ENCODE measurements at places on chromosomes 6 and 20.

- no peak for DNase-seq
These were observed 310.8 kb downstream of the BMP7 start for GRCh38 chr20:56955680-56956079.

DNA sequence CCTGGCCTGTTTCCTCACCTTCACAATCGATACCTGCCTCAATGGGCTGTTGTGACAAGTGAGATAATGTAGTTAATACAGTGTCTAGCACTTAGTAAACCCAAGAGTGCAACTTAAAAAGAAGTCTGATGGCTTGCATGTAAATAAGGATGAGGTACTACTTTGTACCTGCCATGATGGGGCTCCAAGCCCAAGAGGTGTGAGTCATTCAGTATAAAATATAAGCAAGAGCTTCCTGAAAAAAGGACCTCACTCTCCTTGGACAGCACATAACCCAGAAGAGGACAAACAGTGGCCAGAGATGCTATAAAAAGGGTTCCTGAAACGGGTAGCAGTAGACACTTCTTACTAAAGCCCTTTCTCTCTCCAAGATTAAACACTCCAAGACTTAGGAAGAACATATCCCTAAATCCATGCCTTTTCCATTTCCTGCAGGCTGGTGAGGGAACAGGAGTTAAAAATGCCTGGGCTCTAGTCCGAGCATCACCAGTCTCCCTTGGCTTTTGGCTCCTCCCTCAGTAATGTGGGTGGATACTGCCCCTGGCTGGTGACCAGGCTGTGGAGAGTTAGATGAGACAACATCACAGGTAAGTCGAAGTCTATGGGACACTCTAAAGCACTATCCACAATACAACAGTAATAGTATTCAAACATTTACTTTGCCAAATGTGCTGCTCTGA, 4.3 kb downstream of the UBE2V1 start:
- DNase-seq = no peak

DNA sequence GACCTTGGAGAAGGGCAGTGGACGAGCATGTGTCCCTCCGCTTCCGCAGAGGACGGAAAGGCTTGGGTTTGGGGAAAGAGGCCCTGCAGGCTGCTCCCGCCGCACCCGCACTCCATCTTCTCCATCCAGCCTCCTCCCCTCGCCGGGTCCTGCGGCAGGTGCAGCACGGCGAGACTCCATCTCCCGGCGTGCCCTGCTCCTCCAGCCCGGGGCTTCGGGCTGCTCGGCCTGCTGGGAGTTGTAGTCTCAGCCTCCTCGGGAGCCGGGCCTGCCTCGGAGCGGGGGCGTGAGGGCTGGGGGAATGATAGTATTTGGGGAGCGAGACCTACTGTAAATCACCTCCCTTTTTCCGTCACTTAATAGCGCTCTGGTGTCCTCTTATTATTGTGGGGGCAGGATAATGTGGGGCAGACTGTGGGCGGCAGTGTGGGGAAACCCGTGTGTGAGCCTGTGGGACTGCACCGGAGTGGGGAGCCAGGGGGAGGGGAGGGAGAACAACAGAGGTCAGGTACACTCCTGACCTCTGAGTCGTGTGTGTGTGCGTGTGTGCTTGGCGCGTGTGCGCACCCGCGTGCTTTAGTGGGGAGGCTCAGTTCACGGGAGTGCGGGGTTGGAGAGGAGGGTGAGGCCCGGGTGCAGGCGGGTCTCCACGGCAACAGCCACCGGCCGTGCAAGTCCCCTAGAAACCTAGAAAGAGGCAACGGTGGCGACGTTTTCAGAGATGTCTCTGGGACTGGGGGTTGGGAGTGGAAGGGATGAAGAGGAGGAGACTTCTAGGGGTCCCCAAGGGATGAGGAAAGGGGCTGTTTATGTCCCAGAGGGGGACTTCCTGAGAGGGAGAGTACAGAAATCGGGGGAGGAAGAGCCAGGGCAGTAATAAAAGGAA, 4.1 kb downstream of the TTBK1 start:
- peak; percentile 68 for DNase-seq

DNA sequence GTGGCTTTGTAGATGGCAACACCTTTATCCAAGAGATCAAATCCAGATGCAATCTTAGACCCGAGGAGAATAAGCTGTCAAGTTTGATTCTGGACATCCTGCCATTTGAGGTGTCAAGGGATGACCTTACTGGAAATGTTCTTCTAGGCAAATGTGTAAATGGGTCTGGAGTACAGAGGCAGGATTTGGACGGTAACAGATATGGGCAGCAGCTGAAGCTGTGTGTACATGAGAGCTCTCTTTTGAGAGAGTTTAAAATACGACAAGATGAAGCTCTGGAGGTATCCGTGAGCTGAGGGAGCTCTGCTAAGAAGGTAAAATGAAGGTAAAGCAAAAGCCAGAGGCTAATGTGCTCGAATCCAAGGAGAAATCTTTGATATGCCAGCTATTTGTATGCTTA, 56.6 kb downstream of the RALGAPA2 start:
- no peak for DNase-seq

DNA sequence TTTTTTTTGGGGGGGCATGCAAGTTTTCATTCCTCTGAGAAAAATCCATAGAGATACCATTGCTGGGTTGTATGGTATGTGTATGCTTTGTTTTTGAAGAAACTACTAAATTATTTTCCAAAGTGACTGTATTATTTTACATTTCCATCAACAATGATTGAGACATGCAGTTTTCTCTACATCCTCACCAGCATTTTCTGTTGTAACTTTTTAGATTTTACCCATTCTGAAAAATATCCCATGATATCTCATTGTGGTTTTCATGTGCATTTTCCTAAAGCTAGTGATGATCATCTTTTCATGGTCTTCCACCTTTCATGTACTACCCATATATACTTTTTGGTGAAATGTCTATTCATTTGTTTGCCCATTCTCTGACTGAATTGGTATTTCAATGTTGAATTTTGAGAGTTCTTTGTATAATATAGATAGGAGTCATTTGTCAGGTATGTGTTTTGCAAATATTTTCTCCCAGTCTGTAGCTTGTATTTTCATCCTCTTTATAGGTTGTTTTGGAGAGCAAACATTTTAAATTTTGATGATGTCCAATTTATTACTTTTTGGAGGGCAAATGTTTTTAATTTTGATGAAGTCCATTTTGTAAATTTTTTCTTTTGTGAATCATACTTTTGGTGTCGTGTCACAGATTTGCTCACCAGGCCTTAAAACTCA, 827.5 kb upstream of the CITED2 start:
- DNase-seq = no peak

DNA sequence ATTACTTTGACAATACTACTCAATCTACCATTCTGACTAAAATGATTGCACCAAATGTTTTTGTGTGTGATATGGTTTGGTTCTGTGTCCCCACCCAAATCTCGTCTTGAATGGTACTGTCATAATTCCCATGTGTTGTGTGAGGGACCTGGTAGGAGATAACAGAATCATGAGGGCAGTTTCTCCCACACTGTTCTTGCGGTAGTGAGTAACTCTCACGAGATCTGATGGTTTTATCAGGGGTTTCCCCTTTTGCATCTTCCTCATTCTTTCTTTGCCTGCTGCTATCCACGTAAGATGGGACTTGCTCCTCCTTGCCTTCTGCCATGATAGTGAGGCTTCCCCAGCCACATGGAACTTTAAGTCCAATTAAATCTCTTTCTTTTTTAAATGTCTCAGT, 20.8 kb downstream of the SYCP2 start:
- DNase-seq = no peak

DNA sequence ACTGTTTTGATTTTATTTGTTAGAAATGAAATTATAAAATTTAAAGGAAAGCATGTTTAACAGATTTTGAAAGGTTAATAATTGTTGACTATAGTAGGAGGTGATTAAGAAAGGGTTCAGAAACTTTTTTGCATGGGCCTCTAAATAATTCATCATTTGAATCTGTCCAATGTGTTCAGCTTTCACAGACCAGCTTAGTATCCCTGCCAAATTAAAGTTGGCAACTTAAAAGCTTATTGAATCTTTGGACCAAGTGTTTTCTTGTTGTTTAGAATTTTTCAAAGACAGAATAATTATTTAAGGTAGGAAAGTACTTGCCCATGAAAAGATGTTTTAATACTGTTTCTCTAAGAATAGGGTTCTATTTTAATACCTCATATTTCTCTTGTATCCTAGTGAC, 466.0 kb downstream of the GJA1 start:
- DNase-seq = no peak

- no peak for DNase-seq
These were observed 363.8 kb downstream of the DOK5 start for GRCh38 chr20:54839224-54839623.

DNA sequence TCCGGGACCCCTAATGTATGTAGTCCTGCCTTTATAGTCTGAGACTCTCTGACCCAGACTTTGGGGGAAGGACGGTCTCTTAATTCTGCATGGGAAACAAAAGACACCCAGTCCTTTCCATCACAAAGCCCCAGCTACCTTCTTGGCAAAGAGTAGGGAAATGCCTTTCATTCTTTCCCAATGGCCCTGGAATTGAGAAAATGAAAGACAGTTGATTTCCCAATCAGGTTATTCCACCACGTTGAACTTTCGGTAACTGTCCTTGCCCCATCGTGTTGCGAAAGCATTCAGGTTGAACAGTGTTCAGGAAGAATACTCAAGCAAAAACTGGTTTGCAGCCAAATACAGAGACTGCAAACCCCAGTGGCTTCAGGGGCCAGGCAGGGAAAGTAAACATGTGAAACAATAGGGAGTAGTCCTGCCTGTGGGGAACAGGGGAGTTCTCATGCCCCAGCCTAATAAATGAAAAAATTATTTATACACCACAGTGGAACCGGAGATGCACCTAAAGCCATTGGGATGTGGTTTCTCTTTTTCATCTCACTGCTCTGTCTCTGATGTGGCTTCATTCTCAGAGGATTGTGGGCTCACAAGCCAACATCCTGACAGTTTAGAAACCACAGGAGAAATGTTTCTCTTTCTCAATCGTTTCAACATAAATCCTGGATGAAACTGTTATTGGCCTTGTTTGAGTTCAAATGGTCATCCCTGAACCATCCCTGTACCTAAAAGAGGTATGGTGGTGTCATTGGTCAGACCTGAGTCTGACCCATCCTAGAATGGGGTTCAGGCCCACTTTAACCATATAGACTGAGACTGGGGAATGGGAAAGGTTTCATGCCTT, 44.2 kb upstream of the SLC9A8 start:
- no peak for DNase-seq

- no peak for DNase-seq
These were observed 14.7 kb upstream of the LAMA4 start for GRCh38 chr6:112269114-112269513.

DNA sequence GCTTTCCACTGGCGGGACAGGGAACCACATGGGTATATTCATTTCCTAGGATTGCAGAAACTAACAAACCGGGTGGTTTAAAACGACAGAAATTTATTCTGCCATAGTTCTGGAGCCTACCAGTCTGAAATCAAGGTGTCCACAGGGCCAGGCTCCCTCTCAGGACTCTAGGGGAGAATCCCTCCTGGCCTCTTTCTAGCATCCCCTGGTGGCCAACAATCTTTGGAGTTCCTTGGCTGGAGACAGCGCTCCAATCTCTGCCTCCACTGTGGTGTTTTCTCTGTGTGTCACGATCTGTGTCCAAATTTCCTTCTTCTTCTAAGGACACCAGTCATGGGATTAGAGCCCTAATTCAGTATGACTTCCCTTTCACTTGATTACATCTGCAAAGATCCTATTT, 95.0 kb downstream of the SCML4 start:
- no peak for DNase-seq

- peak; percentile 47 for DNase-seq
These were observed 242.6 kb downstream of the SMOC2 start for GRCh38 chr6:168683621-168684020.

GRCh38 chr6:25179051-25179778, 100.0 kb upstream of the CARMIL1 start:
- no peak for DNase-seq
